ENCODE measurements at places on chromosomes 13 and 19.

DNA sequence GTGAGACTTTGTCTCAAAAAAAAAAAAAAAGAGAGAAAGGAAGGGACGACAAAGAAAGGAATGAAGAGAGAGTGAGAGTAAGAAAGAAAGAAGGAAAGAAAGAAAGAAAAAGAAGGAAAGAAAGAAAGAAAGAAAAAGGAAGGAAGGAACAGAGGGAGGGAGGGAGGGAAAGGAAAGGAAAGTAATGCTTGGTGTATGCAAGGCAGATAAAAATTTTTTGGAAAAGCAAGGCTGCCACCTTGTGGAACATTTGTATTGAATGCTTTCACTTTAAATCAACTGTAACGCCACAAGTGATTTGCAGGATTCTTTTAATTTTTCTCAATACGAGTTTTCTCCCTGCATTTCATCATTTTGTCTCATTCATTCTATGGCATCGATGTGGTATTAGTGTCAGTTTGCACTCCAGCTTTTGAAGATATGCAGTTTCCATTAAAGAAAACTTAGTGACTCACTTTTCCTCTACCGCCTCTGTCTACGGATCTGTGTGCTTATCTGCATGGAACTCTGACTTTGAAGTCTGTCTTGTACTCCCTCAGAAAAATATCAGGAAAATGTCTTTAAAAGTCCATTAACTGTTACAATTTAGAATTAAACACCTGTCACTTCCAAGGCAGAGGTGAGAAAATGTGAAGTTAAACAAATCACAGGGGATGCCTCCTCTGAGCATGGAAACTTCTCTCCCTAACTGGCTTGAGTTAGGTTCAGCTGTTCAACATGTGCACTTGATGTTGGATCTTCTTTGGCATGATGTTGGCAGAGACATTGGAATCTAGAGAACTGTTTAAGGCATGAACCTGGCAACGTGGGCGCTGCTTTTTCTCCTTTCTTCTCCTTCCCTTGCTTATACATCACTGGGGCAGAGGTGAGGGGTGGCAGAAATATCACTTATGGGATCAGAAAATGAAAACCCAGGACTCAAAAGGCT is 20.0 kb upstream of the ZDHHC20 start:
- peak; percentile 72 for DNase-seq

GRCh38 chr13:89465366-89465765 is 1794.2 kb downstream of the SLITRK5 start:
- DNase-seq = peak; percentile 2

DNA sequence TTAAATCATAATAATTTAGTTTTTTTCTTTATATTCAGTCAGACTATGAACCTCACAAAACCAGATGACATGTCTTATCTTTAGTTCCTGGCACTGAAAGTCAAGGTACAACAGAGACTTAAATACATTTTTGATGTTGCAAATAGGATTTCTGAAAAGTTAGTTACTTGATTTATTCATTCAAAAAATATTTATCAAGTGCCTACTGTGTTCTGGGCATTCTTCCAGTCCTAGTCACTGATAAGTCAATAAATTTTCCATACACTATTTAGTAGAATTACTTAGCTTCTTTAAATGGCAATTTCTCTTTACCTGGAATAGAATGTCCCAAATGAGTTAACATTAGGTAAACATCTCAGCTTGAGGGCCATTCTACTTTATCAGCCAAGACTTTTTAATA is 938.3 kb upstream of the PCDH9 start:
- no peak for DNase-seq

DNA sequence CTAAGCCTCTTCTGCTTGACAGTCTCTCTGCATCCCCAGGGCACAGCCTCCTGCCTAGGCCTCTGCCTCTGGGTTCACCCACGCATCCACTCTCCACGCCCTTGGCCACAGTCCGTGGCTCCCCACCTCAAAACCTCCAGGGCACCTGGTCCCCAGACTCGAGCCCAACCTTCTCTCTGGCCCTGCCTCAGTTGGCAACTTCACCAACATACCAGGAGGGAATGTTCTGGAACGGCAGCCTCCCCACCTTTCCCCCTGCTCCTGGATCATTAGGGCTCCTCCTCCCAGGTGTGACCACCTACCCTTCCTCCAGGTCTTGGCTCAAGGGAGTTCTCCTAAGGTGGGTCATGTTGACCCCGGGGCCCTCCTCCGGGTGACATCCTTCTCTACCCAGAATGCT is 69.1 kb downstream of the SOX1 start:
- DNase-seq = no peak

DNA sequence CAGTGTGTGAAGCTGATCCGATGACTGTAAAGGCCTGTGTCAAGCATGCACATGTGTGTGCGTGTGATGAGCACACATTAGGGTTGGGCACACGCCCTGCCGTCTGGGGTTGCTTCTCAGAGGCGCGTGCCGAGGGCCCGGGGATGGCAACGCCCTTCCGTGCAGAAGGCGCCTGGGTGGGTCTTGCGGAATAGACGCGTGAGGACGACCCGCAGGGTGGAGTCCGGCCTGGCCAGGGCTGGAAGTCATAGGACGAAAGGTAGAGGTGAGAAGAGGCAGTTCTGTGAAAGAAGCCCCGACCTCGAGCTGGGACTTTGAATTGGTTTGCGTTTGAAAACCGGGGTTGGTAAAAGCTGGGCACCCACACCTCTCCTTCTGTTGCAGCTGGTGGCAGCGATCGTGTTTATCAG is 35.7 kb downstream of the TMEM255B start:
- DNase-seq = no peak

DNA sequence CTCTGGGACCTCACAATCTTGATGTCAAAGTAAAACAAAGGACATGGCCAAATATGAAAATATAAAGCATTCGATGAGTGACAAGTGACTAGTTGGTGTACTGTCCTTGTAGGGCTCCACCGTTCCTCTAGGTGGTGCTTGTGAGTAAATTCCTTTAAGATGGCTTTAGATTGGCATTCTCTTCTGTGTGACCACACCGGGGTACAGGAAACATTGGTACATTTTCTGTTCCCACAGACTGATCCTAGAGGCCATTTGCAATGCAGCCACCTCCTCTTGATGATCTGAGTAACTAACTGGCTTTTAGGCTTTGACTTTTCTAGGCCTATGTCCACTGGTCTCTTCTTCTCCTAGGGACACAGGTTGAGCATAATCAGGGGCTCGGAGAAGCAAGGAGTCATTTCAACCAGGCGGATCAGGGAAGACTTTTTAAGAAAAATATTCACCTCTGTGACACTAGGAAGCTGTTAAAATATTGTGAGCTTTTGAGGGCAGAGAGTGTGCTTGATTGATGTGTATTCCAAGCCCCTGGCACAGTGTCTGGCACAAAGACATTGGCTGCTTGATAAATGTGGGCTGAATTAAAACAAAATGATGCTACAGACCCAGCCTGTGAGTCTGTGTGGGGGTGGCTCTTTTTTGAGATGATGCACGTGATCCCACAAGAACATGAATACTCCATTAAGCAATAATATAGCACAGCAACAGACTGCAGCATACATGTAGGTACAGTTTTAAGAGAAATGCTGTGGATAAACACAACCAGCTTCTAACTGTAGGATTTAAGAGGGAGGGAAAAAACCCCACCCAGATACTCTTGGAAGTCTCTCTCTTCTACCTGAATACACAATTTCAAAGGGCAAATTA is 21.0 kb downstream of the EPSTI1 start:
- peak; percentile 61 for DNase-seq

DNA sequence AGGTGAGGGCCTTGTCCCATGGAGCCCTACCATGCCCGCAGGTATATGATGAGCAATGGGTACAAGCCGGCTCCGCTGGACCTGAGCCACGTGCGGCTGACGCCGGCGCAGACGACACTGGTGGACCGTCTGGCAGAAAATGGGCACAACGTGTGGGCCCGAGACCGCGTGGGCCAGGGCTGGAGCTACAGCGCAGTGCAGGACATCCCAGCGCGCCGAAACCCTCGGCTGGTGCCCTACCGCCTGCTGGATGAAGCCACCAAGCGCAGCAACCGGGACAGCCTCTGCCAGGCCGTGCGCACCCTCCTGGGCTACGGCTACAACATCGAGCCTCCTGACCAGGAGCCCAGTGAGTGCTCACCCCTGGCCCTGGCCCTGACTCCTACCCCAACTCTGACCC is 32.6 kb downstream of the RYR1 start:
- DNase-seq = no peak

DNA sequence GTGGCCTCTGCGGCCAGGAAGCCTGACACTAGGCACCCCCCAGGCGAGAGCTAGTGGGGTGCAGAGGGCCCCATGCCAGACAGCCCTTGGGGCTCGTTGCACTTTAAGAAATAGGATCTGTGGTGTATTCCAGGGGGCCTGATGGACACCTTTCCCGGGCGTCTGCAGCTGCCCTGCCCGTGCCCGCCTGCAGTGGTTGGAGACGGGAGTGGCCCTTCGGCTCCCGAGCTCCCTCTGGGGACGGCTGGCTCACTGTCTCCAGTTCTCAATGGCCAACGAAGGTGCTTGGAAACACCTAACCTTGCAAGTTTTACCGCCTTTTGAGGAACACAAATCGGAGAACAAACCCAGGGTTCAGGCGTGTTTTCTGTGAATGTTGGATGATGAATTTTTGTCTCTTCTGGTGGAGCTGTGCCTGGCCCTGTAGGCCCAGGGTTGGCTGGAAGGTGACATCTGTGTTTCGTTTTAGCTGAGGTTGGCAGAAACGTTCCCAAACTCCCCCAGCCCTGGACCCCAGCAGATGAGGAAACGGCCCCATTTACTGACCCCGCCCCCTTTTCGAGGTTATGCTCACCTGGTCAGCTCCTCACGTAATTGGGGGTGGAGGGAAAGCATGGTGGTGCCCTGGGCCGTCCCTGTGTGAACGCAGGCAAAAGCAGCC is 17.4 kb upstream of the NPAS1 start:
- DNase-seq = no peak

- no peak for DNase-seq
Observed at GRCh38 chr19:29817316-29817715, 5.5 kb downstream of the CCNE1 start.

- no peak for DNase-seq
Observed at GRCh38 chr13:110010404-110011138, 224.2 kb upstream of the IRS2 start.

DNA sequence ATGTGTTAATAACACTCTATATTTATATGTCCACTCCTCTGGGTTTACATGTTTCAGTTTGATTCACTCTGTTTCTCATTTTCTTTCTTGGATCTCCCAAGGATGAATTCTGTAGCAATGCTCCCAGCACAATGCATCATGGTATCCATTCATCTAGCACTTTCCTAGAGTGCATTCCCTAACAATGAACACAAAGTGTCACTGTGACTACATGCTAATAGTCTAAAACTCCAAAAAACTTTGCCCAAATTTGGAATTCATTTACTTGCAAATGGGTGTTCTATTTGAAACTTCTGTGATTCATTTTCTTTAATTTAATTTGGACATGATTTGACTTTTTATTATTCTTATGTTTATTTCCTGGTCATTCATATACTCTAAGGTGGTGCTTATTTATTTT is 286.3 kb downstream of the POU4F1 start:
- no peak for DNase-seq

- no peak for DNase-seq
Observed at GRCh38 chr13:71218960-71219359, 648.0 kb downstream of the DACH1 start.

DNA sequence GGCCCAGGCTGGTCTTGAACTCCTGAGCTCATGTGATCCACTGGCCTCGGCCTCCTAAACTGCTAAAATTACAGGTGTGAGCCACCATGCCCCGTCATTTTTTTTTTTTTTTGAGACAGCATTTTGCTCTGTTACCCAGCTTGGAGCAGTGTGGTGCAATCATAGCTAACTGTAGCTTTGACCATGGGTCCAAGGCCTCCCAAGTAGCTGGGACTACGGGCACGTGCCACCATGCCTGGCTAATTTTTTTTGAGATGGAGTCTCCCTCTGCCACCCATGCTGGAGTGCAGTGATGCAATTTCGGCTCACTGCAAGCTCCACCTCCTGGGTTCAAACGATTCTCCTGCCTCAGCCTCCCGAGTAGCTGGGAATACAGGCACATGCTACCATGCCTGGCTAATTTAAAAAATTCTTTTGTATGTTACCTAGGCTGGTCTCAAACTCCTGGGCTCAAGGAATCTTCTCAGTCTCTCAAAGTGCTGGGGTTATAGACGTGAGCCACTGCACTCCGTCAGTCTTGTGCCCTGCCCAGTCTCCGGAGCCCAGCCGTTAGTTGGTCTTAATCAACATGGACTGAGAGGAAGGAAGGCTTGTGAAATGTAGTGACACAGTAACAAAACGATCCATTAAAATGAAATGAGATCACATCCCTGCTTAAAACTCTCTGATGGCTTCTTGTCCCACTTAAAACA is 1.4 kb upstream of the LRG1 start:
- no peak for DNase-seq

DNA sequence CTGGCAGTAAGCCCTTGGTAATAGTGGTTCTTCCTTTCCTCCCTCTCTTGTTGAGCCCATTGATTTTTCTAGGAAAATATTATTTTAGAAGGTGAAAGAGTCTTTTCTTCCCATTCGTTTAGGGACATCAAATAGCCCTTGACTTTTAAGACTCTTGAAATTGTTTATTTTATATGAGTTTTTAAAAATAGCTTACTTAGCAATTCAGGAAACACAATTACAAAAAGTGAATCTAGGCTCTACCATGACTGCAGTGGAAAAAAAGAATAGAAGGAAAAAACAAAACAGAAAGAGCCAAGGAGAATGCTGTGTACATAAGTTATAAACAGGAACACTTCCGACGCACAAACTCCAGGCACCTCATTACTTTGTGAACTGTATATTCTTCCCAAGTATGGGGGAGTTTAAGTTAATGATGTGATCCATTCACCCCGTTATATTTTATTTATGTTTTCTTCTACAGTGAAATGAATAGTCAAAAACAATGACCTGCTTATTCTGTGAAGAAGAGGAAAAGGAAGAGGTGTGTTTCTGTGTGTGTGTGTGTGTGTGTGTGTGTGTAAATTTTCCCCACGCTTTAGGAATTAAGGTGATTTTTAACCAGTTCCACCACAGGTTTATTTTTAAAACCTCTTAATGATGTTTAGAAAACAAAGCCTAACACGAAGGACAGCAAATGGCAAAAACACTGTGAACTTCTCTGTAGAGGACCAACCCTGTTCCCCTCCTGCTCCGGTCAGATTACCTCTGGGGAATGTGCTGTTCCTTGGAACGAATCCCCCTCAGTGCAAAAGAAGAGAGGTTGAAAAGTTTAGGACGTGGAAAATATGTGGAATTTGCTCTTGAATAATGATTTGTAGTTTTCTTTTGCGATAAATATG is 266.3 kb downstream of the KLF5 start:
- no peak for DNase-seq

GRCh38 chr13:105565136-105565727 is 970.2 kb downstream of the EFNB2 start:
- DNase-seq = no peak

DNA sequence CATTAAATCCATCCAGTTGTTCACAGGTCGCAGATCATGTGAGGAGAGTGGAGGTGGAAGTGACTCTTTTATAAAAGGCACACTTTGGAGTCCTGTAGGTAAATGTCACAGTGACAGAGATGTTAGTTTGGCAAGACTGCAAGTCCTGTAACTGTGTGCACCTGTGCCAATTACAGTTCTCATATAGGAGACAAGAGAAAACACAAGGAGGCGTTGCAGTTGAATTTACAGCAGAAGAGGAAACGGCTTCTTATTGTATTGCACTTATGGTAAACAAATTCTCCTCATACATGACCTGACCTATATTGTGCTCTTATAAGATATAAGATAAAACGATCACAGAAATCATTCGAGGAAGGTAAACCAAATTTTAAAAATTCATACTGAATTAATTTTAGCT is 732.8 kb upstream of the SLC10A2 start:
- DNase-seq = no peak
